Bronchial epithelial cell (primary cell): ENCODE measurements at places on chromosomes 2 and 18.
A peak's percentile ranks its signal among the peaks of the same experiment; 100 is the strongest.

- no peak for DNase-seq
Measured at GRCh38 chr2:933734-934295, 16.8 kb upstream of the SNTG2 start.

GRCh38 chr2:148926291-148926961, 51.4 kb downstream of the KIF5C start:
- peak; percentile 22 for DNase-seq

DNA sequence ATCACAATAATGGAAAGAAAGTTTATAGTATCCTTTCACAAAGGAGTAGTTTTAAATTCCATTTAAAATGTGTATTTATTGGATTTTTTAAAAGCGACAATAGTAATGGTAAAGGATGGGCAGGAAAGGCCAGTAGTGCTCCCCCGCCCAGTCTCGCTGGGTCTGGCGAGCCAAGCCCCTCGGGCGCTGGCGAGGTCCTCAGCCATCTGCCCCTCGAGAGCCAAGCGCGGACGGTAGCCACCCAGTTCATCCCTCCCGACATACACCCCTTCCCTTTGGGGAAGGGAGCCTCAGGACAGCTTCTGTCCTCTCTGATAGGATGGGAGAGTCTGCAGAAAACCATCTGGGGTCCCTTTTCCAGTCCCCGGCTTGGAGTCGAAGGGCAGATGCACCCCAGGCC, 45.2 kb downstream of the BOLA3 start:
- DNase-seq, result no peak

- DNase-seq, result no peak
Measured at GRCh38 chr2:160794926-160795325, 301.3 kb upstream of the RBMS1 start.

DNA sequence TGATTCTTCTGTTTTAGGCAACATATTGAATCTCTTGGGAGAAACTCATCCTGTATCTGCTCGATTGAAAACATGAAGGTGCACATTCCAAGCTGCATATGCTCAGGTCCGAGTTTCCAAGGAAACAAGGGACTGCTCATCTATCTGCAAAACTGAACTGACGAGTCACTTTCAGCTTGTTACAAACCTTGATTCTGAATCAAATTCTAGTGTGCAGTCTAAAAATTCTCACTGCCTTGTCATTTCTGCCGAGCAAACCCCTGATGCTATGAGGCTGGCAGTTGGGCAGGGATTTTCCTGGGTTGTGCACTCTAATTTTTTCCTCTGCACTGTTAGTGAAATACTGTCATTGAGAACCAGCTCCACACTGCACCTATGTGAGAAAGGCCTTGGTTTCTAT, 101.3 kb upstream of the ETAA1 start:
- DNase-seq, result peak; percentile 61

DNA sequence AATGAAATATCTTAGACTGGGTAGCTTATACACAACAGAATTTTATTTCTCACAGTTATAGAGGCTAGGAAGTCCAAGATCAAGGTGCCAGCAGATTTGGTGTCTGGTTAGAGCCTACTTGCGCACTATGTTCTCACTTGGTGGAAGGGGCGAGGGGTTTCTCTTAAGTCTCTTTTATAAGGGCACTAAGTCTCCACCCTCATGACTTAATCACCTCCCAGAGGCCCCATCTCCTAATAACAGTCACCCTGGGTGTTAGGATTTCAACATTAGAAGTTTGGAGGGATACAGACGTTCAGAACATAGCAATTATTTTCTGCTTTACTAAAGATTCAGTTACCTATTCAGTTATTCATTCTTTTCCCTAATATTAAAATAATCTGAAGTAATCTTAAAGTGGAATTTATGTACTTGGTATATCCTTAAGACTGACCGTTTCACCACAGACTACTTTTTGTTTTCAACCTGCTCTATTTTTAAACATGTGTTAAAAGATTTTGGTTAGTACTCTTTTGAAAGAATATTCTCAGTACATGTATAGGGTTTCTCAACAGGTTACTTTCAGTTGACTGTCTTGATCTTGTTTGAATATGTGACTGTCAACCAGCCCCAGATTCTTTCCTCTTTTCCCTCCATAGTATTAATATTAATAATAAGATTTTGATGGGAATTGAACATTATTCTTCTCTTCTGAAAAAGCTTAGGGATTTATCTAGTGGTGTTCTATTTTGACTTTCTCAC, 130.0 kb downstream of the TAF4B start:
- no peak for DNase-seq

- DNase-seq, result peak; percentile 29
Measured at GRCh38 chr2:173002751-173003541, 72.7 kb upstream of the MAP3K20 start.

DNA sequence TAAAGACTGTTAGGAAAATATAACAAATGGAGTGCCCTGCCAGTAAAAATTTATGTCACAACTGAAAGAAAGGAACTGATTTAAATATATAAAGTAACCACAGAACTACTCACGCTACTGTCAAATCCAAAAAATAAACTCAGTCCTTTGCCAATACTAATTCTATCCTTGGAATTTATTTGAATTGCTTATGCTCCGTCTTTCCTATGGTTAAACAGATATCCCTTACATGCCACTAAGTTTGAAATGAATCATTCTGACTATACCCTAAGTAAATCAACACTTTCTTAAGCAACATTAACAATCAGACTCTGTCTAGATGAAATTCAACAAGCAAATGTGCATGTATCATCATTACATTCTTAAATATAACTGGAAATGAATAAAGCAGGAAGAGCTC, 9.8 kb downstream of the HNRNPLL start:
- DNase-seq, result peak; percentile 91
